NCI-H1436 (cell line): ENCODE measurements at places on chromosomes 13 and 19.
A peak's percentile ranks its signal among the peaks of the same experiment; 100 is the strongest.

DNA sequence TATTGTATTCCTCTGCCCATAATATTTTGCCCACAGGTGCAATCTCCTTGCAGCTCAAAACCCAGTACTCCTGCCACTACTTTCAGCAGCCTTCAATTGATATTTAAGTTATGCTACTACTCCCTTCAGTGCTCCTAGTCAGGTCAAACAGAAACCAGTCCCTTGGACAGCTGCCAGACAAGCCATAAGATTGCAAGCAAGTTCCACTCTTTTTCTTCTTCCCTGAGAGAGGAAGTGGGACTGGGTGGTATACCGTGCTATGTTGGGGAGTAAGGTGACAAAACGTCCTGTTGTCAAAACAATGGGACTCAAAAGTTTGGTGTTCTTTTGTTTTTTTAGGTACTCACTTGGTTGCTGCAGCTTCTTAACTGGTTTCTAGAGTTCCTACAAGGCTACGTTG lies 63.1 kb upstream of the FRY start:
- no peak for DNase-seq

DNA sequence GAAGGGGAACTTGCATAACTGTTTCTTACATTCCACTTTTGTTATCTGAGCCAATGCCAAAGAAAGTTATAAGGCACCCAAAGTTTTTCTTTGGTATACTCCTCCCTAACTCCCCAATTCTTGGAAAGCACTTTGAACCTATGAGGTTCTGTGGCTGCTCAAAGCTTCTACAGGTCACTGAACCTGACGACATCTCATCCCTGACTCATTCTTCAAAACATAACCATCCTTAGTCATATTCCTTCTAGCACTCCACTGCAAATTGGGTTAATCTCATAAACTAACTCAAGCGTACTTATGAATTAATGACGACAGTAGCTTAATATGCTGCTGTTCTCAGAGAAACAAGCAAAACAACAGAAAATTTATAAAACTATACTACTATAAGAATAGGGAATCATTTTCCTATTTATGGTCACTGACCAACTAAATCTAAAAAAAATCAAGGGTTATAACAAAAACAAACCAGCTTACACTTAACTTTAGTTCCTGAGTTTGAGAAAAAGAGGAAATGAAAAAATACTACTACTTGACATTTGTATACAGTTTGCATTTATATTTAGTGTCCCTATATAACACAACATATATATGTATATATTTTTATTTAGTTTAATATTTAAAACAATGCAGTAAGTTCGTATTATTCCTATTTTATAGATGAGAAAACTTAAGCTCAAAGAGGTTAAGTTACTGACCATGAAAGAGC lies 69.1 kb downstream of the CAB39L start:
- no peak for DNase-seq

- peak; percentile 52 for DNase-seq
These were observed at the start of gene EML2 for GRCh38 chr19:45638930-45639729. Gene EML2, minus strand, starts transcription at chr19:45639397. Its CDS starts 21 bp downstream, at chr19:45639376.

GRCh38 chr13:105513448-105513847 lies 1022.0 kb downstream of the EFNB2 start:
- no peak for DNase-seq

- no peak for DNase-seq
These were observed 15.7 kb downstream of the ZNF808 start for GRCh38 chr19:52542984-52543664.

DNA sequence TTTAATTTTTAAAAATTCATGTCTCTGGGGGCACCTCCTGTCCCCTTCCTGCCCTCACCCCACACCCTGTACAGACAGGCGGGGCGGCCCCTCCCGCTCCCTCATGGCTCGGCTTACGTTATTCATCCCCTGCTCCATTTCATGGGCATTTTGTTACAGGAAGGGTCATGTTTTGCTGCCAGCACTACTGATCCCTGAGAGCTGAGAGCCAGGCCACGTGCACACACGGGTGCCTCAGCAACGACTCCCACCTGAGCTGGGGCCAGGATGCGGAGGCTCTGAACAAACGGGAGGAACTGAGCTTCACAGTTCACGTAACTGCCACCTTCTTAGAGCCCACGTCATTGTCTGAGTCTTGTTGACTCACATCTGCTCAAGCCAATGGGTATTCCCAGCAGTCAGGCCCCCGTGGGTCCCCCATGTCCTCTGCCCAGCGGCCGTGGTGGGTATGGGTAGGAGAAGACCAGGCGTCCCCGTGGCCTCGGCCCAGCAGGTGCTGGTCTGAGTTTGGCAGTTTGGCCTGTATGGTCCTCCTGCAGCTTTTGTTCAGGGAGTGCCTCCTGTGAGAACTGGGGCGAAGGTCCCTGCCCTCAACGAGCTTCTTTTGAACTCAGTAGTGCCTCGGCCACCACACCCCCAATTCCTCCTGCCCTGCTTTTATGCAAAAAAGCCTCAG lies 16.4 kb upstream of the TMEM255B start:
- DNase-seq = no peak

GRCh38 chr13:106381091-106381490 lies 154.4 kb downstream of the EFNB2 start:
- DNase-seq = no peak

DNA sequence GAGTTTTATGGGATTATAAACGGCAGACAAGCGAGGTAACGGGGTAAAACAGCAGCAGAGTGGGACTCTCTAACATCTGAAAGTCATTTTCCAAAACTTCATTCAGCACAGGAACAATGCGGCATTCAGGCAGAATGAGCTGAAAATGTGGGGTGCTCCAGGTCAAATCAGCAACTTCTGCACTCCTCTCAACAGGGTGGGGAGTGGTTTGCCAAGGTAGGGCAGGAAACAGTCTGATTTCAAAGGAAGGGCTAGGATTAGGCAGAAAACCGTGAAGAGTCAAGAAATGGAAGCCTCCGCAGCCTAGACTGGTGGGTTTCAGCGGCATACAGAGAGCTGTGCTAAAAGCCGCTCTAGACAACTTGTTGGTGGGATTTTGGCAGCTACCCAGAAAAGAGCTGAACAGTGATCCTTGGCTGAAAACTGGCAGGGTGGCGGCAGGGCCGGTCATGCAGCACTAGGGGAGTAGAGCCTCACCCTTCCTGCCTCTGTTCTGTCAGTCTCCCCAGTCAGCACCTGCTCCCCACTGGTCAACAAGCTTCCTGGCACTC lies 154.2 kb upstream of the KLF12 start:
- DNase-seq = peak; percentile 44

DNA sequence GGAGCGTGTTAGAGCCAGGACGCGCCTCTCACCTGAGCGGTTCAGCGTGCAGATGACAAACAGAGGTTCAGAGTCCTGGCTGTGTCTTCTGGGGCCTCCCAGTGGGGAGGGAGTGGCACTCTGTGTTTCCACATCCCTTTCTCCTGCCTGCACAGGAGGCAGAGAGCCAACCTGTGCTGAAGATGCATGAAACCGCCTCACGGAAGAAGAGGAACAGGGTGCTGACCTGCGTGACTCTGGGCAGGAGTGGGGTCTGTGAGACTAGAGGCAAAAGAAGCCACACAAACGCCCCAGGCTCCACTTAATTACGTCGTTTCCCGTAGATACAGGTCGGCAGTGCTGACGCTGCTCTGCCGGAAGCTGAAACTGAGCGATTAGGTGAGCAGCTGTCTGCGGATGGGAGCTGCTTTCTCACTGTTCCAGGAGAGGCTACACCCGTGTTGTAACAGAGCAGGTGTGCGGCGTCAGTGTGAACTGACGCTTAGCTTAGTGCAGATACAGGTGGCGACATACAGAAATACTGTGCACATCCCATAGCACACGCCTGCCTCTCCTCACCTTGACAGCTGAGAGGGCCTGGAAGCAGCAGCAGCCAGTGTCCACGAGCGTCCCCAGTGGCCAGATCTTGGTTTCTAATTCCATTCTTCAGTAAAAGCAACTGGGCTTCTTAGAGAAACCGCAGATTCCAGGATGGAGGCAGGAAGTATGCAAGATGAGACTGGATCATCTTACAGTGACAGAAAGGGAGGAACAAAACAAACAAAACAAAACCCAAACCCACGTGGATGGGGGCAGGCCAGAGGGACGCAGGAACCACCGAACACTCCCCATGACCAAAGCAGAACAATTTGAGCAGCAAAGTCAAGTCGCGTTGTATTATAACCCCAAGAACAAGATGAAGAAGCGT lies 37.7 kb upstream of the MCF2L start:
- DNase-seq = peak; percentile 68

DNA sequence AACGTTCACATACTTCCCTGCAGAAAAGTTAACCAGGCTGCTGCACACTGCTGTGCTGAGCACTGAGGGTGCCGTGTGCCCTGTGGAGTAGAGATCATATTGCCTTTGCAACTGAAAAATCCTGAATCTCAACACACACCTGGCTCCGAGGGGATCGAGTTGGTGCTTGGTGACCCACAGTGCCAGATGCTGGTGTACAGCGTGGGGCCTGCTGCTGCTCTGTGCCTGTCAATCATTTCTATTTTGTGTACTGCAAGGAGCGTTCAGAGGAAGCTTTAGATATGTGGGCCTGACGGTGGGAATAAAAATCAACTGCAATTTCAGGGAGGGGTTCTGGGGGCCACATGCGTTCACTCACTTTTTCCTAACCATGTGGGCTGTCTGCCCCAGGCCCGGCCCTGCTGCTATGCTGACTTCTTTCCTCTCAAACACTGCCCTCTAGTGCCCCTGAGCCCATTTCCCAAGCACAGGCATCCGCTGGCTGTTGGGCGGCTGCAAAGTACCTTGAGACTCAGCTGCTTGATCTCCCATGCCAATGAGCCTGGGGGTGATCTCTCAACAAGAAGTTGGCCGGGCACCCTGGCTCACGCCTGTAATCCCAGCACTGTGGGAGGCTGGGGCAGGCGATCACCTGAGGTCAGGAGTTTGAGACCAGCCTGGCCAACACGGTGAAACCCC lies 9.7 kb upstream of the LENG8 start:
- DNase-seq = no peak

DNA sequence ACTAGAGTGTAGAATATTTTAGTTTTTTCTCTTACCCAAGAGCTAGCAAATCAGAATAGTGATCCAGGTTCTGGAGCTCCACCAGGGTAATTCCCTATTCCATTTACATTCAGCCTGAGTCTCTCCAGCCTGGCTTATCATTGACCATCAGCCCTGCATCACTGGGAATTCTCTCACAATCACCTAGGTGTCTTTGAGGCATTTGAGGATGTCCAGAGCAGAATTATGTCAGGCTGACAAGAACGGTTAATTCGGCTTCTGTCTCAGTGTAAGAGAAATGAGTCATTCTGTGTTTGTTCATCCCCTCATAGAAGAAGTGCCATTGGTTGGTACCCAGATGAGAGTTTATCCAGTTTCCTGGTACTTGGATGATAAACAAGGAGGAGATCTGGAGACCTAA lies 180.5 kb downstream of the ZNF737 start:
- DNase-seq = no peak

DNA sequence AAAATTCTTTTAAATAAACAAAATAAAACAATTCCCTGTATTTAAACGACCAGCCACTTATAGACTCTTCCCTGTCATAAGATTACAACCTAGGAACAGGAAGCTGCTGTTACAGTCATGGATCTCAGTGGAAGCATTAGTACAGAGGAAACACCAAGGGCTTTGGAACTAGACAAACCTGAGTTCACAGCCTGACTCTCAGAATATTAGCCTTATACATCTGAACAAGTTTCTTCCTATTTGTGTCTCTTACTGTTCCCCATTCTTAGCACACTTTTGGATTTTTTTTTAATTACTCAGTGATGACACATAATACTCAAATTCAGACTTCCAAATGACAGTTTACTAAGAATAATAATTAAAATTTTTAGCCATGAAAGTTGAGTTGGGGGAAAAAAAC lies 46.1 kb downstream of the ZDHHC20 start:
- DNase-seq = no peak

GRCh38 chr19:23539499-23539898 lies 144.2 kb upstream of the ZNF91 start:
- no peak for DNase-seq

DNA sequence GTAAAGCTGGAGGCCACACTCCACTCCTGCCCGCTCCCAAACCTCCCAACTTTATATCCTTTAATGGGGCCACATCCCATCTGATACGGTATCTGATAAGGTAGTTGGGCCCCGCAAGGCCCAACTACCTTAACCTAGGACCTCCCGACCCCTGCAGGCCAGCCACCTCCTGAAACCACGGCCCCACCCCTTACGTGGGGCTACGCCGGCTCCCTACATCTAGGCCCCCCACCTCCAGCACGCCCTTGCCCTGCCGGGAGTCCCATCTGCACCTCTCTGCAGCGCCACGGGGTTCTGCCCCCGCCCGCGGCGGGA lies 2.2 kb downstream of the IGFLR1 start:
- DNase-seq = no peak

DNA sequence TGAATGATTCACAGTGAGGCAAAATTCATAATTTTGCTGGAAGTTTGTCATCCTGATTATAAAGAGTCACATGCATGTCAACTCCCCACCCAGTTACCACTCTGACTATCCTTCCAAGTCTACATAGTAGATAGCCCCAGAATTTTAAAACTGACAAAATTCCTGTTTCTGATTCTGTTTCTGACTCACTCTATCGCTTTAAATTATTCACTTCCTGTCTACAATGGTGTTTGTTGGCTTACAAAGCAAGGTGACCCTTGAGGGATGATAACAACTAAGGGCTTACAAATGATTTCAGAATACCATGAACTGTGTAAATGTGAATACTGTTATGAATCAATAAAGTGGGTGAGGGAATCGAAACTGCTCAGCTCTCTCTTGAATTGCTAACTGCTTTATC lies 98.7 kb upstream of the KL start:
- DNase-seq = no peak

DNA sequence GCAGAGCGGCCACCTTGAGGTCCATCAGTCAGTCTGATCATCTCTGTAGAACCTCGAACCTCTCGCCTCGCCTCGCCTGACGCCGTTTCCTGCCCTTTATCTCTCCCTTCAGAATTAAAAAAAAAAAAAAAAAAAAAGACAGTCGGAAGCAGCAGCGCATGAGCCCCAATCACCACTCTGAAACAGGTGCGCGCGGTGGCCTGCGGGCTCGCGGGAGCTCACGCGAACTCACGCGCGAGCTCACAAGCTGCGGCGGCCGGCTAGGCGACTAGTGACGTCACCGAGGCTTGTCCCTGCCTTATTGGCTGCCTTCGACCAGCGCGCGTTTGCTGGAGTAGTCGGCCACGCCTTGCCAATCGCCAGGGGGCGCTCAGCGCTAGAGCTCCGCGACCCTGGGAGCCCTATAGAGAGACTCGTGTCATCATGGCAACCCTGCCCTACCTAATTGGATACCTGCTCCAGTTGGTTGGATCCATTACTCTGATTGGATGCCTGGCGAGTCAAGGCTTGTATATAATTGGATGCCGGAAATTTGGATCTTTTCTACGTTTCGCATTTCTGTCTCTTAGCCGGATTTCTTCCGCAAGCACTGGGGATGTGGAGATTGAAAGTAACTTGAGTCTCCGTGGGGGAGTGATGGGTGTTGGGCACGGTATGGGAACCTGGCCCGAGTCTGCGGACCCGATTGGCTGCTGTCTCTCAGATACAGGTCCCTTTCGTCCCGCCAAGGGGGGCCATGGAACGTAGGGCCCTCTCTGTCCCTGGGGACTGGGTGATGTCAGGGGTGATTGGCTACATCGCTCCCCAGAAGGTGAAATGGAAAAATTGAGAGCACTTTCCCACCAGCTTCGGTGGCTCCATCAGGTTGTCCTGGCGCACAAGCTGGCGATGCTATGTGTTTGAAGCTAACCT lies 31.6 kb downstream of the SYT3 start:
- DNase-seq = no peak
